ENCODE measurements at places on chromosomes 4 and X.

DNA sequence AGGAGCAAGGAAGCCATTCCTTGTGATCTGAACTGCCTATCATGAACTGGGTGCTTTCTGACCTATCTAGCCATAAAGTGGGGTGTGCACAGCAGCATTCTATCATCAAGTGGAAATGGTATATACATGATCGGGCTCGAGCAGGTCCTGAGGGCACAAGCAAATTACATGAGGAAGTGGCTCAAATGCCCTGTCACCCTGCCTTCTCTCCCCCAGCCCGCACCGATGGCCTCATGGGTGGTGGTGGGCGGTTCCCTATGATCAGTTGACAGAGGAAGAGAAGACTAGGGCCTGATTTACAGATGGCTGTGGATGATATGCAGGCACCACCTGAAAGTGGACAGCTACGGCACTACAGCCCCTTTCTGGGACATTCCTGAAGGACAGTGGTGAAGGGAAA, 46.3 kb upstream of the BCLAF3 start:
- DNase-seq = no peak

GRCh38 chr4:96312046-96312685, 472.3 kb downstream of the PDHA2 start:
- no peak for DNase-seq

GRCh38 chr4:39259571-39260330, 77.4 kb downstream of the WDR19 start:
- DNase-seq = no peak

- no peak for DNase-seq
Observed at GRCh38 chrX:63747331-63747730, 37.7 kb downstream of the ARHGEF9 start.

GRCh38 chrX:119565107-119565663, at the start of gene STEEP1:
TSS of gene STEEP1 (minus strand) at chrX:119565409. CDS start at chrX:119565355, 54 bp downstream.
- peak; percentile 88 for DNase-seq

- no peak for DNase-seq
Observed at GRCh38 chr4:117378942-117379341, 293.6 kb upstream of the TRAM1L1 start.

- no peak for DNase-seq
Observed at GRCh38 chr4:148651991-148652390, 209.8 kb upstream of the NR3C2 start.

DNA sequence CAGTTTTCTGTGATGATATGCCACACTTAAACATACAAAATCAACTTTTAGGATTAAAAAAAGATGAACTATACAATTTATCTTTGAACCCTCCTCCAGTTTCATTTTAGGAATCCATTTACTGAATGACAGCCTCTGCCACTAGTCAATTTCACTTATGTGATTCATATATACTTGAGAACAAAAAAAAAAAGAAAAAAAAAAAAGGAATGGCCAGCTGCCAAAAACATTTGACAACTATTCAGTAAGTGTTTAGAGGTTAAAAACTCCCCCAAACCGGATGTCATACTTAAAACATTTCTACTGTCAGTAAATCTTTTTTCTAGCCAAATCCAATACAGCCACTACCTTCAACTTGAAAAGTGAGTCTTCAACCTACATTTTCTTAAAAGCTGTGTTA, 266.7 kb upstream of the MAGEB2 start:
- DNase-seq = no peak

DNA sequence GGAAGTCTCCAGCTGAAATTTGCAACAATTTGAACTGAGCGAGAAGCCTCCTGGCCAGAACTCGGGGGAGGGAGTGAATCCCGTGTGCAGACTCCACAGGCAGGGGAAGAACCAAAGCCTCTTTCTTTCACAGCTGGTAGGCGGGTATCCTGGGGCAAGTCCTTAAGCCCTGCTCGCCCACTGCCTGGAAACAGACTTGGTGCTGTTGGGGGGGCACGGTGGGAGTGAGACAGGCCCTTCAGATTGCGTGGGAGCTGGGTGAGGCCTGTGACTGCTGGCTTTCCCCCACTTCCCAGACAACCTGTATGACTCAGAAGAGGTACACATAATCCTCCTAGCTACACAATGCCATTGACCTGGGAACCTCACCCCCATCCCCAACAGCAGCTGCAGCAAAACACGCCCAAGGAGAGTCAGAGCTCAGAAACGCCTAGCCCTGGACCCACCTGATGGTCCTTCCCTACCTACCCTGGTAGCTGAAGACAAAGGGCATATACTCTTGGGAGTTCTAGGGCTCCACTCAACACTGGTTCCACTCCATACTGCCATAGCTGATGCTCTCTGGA, 22.4 kb upstream of the RLIM start:
- no peak for DNase-seq

GRCh38 chr4:189504220-189504619, 436.5 kb upstream of the FRG1 start:
- DNase-seq = no peak

- DNase-seq = no peak
Observed at GRCh38 chr4:70808151-70808550, 31.5 kb downstream of the GRSF1 start.

GRCh38 chr4:52657292-52657617, 1.8 kb downstream of the USP46 start:
- no peak for DNase-seq

DNA sequence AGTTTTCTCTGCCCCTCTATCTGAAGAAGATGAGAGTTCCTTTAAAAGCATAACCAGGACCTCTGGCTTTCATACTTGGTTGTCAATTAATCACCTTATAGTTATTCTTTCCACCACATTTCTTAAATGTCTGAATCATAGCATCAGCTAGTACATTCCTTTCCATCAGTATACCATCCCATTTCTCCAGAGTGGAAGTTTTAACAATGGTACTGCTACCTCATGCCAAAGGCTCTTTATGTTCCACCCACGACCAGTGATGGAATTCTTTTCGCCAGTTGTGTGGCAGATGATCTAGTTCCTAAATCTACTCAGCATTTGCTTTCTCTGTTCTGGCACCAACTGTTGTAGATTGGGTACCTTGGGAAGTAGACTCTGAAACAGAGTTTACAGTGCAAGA, 379.8 kb downstream of the ZNF674 start:
- DNase-seq = no peak

- no peak for DNase-seq
Observed at GRCh38 chrX:53089925-53090324, 4.0 kb upstream of the KANTR start.
